ENCODE measurements at places on chromosomes 1 and 21.

GRCh38 chr1:49294539-49294938 lies 517.8 kb upstream of the BEND5 start:
- no peak for DNase-seq

DNA sequence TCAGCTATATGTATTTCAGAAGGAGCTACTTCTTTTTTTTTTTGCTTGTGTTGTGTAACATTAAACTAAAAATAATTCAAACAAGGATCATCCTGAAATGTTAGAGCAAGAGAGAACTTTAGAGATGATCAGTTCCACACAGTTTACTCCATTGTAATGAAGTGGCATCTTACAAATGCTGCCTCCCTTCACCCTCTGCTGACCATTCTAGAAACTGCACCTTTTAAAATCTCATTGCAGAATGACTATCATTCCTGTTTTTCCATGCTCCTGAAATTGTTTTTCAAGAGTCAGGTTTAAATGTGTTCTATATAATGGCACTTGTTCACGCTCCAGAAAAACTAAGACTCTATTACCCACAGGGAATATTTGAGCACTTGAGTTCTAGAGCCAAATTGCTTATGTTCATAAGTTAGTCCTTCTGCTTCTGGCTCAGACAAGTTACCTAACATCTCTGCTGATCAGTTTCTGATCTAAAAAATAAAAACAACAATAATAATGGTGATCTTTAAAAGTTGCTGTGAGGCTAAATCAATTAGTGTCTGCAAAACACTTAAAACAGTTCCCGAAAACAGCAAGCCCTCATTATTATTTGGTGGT lies 21.5 kb upstream of the SLC44A5 start:
- DNase-seq = peak; percentile 40

- no peak for DNase-seq
Measured at GRCh38 chr1:180258290-180258689, 28.2 kb downstream of the LHX4 start.

GRCh38 chr1:50603274-50604271 lies 180.3 kb upstream of the DMRTA2 start:
- peak; percentile 65 for DNase-seq

GRCh38 chr1:231134624-231135023 lies 27.2 kb upstream of the TRIM67 start:
- no peak for DNase-seq

GRCh38 chr1:151024540-151025146 lies 11.7 kb upstream of the BNIPL start:
- peak; percentile 66 for DNase-seq

- no peak for DNase-seq
Measured at GRCh38 chr1:94592571-94592920, 51.0 kb upstream of the F3 start.

DNA sequence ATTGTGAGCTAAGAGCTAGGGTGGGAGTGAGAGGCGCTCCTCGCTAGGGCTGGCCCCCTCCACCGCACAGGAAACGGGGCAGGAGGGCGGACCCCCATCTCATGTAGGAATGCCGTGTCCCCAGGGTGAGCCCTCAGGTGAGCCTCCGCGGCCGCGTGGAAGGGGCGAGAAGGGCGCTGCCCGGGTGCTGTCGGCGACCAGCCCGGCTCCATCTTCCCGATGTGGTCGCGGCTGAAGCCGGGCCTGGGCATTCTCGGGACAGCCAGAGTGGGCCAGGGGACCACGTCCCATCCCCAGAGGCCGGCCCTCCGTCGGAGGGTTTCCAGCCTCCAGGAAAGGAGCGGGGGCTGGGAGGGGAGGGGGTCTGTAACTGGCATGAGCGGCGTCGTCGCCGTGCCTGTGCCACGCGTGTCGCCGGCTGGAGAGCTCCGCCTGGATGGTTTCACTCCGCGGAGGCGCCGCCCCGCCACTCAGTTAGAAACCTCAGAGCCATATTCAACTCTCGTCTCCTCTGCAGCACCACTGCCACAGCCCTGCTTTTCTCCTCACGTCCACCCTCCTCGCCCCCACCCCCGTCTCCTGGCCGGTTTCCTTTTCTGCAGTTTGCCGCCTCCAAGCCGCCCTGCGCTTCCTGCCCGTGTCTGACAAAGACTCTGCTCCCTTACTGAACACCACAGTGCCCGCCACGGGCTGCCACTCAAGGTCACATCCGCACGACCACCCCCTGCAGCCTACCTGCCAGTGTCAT lies at the start of gene TMEM269:
Gene TMEM269, plus strand, starts transcription at position 46 of the 748 bp plus-strand sequence. CDS start 4,903 bp downstream, outside the sequence.
- DNase-seq = peak; percentile 4

- no peak for DNase-seq
Measured at GRCh38 chr1:85121744-85122143, 73.4 kb upstream of the MCOLN3 start.

GRCh38 chr1:39406533-39407450 lies 84.6 kb upstream of the BMP8A start:
- no peak for DNase-seq

DNA sequence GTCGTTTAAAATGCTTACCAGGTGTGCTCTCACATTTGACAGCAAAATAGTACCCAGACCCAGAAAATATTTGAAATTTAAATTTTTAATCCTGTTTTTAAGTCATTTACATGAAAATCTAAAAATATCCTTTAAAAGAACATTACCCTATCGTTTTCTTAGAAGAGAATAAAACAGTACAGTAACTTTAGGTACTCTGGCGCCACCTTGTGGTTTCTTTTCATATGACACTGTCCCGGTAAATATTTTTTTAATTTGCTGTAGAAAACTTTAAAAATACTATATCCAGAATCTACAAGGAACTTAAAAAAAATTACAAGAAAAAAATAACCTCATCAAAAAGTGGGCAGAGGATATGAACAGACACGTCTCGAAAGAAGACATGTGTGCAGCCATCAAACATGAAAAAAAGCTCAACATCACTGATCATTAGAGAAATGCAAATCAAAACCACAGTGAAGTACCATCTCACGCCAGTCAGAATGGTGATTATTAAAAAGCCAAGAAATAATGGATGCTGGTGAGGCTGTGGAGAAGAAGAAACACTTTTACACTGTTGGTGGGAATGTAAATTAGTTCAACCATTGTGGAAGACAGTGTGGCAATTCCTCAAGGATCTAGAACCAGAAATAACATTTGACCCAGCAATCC lies 129.2 kb downstream of the RGS21 start:
- DNase-seq = peak; percentile 3

- DNase-seq = no peak
Measured at GRCh38 chr1:106768501-106768900, 288.0 kb upstream of the PRMT6 start.

DNA sequence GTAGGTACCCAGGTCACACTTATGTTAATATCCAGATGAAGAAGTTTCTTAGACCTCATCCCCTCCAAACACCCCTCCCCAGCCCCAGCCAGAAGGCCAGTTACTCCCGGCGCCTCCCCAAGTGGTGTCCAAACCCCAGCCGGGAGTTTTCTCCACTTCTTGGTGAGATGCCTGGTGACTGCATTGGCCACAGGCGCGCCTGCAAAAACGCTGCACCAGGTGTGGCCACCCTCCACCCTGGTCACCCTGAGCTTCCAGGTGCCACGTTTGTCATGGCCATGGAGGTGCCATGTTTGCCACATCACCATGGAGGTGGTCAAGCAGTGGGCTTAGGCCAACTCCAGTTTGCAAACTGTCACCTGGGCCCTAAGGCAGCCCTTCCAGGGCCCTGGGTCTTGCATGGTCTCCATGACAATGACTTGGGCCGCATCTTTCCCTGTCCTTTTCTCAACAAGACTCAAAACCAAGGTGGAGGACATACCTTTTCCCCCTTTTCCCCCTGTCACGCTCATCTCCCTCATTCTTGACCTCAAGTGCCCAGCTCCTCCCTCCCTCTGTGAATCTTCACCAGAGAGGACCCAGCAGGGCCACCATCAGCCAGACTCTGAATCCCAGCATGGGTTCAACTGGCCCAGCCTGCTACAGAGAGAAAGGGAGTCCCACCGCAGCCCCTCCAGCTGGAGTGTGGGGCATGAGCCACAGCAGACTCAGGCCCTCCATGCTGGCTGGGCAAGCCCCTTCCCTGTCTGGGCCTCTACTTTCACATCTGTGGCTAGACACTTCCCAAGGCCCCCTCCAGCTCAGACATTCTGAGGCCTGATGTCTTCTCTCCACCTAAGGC lies 125.9 kb upstream of the ZBTB40 start:
- no peak for DNase-seq

DNA sequence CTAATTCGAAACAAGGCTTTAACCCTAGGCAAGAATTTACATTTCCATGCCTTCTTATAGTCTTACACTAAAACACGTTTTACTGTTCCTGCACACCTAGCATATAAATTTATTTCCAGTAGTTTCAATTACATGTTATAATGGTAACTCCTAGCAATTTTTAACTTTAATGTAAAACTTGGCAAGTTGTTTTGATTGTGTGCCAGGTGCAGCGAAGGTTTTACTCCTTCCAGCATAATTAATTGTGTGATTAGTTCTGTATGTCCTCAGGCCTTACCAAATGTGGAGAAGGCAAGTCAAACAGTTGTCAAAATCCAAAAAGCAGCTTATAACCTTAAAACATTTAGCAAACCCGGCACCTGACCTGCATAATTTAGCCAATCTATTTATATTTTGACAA lies 114.8 kb downstream of the KCNK1 start:
- no peak for DNase-seq

GRCh38 chr1:107829036-107829770 lies 135.8 kb downstream of the VAV3 start:
- no peak for DNase-seq

GRCh38 chr1:189782295-189782694 lies 695.4 kb downstream of the BRINP3 start:
- no peak for DNase-seq

DNA sequence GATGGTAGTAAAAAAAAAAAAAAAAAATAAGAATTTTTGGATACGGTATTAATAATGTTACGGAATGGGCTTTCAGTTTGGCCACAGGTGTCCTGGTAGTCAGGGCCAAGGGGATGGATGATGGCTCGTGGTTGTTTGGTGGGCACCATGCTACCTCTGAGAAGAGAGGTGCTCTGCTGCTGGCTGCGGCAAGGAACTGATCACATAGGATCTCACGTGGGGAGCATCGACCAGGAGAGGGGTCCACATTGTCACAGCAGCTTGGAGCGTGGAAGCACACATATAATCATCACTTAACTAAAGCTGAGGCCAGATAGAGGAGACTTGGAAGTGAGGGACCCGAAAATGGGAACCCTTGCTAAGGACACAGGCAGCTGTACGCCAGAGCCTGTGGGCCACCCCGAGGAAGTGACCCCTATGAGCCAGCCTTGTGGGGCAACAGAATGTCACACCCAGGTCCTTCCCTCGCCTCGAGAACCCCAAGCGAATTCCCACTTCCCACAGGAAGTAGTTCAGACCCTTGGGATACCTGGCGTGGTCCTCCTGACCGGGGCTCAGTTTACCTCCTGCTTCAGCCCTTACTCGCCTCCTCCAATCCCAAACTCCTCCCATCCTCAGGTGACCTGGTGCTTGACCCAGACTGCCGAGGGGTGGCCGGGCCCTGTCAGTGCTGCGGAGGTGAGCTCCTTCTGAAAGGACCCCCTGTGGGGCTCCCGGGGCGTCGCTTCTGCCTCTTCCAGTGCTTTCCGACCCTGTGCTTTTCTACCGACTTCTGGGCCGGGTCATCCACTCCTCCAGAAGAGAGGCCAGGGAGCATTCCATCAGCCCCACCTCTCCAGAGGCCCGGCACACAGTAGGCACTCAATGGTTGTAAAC lies 222.0 kb downstream of the CAMTA1 start:
- no peak for DNase-seq

DNA sequence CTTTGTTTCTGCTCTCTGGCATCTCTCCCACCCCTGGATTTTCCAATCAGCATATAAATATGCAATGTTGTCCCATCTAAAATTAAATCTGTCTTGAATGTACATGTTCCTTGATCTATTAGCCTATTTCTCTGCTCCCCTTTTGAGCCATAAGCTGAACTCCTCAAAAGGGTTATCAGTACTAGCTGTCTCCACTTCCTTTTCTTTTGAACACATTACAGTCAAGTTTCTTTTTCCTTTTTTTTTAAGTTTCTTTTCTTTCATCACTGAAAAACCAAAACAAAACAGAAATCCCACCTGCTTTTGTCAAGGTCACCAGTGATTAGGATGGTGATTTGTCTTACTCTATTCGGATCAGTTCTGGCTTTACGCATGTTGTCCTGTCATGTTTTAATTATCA lies 29.3 kb downstream of the XCL2 start:
- DNase-seq = no peak

DNA sequence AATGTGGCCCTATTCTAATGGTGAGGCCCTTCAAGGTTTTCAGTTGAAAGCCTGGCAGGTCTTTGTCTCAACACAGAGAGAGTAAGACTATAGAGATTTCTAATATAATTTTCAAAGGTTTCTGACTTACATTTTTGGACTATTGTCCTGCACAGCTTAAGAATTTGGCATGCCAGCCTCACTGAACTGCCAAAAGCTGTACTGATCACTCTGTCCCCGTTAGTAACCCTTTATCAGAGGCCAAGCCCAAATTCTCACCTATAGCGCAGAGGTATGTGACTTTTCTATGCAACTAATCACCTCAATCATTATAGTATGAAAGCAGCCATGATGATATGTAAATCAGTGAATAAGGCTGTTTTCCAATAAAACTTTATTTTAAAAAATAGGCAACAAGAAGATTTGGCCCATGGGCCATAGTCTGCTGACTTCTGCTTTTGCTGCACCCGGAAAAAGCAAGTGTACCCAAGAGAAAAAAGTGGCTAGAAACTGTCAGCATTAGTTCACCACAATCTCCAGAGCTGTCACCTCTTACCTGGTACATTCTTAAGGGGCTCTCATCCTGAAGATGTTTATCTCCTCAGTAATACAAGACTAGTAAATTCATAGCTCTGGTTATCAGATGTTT lies 85.4 kb downstream of the PIGK start:
- DNase-seq = no peak

GRCh38 chr1:25820247-25821111 lies 725 bp downstream of the MTFR1L start:
- DNase-seq = peak; percentile 68

GRCh38 chr21:42572906-42573495 lies 59.3 kb downstream of the SLC37A1 start:
- DNase-seq = no peak

GRCh38 chr1:85628791-85629531 lies 48.4 kb downstream of the CCN1 start:
- DNase-seq = no peak

Data from NCI-H146 (cell line).